ENCODE measurements at places on chromosomes 2 and 18. TPM values are rescaled to one million over a fixed set of nuclear protein-coding genes. Genes with fewer than 3 reads are reported as not detected.

The TUBA4B gene
- not detected for total RNA-seq

The TRAF3IP1 gene
- total RNA-seq = 7.0 TPM

The INPP5D gene
- not detected for total RNA-seq

The EPAS1 gene
- 2.4 TPM for total RNA-seq

The DSC1 gene
- not detected for total RNA-seq

The ASAP2 gene
- total RNA-seq = 20.3 TPM

The NDC80 gene
- 56.7 TPM for total RNA-seq

The CNDP1 gene
- total RNA-seq = not detected

The CASP10 gene
- total RNA-seq = 2.9 TPM

The MC2R gene
- total RNA-seq = not detected

The MC5R gene
- total RNA-seq = not detected

The ARHGEF4 gene
- total RNA-seq = 1.5 TPM

DNA sequence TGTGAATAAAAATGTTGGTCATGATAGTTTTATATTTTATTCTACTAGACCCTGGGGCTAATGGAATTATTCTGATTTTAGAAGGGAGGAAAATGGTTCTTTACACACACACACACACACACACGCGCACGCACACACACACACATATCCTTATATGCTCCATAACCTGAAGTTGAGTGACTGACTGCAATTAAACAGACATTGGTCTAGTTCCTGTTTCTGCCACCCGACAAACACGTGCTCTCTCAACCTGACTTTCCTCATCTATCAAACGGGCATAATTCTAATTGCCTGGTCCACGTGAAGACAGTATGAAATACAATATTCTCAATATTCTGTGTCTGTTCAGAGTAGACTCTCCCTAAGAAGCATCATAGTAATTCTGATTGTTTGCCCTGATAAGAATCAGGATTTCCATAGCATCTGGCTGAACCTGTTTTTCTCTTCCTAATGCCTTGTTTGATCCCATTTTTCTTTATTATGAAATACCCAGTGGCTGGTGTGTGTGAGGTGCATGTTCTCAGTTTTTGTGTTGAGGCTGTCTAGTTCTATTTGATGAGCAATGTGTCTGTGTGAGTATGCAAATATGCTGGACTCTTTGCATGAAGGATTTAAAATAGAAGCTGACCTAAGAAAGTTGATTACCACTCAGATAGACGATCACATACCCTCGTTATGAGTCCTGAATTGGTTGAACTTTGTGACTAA lies 51.0 kb downstream of the SETBP1 start:
- no peak for DNase-seq

GRCh38 chr18:8031496-8031895 lies 464.4 kb downstream of the PTPRM start:
- no peak for DNase-seq

- DNase-seq = peak; percentile 63
Measured at GRCh38 chr2:133674433-133675331, 106.4 kb upstream of the NCKAP5 start.

DNA sequence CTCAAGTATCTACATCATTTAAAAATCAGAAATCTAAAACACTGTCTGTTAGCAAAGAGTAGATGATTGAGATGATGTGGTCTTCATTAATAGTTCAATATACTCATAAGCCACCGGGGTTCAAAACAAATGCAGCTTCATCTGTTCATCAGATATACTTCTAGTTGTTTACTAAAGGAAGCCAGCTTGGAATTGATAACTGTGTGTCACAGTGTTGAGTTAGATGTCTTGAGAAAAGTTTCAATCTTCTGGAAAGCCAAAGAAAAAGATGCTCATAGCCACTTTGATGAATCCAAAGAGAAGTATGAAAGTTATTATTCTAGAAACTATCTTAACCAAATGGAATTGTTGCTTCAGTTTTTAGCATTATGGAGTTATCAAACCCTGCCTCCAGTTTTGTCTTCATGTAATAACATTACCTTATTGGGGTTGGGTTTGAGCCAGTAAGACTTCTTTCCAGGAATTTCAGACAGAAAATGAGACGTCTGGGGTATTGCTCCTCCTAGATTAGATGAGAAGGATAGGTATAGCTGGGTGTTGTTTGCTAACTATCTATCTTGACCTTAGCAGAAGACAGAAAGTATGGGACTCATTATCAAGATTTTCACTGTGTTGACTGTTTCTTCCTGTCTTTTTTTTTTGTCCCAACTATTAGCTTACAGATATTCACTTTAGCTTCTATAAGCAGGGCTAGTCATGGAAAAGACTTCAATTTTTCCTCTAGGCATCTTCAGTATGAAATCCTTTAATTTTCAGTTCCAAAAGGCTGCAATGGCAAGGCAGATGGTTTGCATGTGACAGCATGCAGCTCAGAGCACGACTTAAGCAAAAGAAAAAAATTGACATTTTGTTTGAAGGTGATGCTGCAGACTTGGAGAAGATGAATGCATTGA lies 66.5 kb downstream of the LNPK start:
- no peak for DNase-seq

DNA sequence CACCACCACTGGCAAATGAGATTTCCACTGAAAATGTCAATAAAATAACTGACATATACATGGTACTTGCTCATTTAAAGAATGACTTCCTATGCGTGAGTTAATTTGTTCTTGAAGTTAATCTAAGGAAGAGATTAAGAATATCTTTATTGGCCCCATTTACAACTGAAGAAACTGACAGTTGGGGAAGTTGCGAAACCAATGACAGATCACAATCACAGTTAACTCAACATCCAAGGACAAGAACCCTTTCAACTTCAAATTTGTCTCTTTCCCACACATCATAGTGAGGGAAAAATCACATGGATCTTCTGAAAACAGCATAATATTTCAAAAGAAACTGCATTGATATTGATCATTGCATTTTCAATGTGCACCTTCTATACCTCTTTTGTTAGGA lies 565.4 kb downstream of the IRS1 start:
- no peak for DNase-seq

DNA sequence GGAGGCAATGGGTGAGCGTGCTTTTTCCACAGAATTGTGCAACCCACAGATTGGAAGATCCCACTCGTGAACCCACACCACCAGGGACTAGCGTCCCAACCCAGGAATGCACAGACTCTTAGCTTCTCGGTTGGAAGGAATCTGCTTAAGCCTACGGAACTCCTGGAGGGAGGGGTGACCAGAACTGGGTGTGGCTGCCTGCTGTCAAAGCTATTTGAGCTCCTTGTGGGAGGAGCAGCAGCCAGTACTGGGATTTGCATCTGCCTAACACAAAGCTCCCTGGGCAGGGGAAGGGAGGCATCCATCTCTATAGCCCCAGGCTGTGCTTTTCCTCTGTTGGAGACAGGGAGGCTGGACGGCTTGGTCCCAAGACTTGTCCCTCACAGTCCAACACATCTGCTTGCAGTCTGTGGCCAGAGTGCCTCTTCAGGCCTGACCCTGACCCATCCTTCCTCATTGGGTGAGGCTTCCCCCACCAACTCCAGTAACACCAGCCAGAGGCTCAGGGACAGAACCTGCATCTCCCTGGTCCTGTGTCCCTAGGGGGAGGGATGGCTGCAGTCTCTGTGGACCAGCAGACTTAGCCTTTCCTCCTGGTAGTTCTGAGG lies 27.9 kb downstream of the HNMT start:
- DNase-seq = no peak

DNA sequence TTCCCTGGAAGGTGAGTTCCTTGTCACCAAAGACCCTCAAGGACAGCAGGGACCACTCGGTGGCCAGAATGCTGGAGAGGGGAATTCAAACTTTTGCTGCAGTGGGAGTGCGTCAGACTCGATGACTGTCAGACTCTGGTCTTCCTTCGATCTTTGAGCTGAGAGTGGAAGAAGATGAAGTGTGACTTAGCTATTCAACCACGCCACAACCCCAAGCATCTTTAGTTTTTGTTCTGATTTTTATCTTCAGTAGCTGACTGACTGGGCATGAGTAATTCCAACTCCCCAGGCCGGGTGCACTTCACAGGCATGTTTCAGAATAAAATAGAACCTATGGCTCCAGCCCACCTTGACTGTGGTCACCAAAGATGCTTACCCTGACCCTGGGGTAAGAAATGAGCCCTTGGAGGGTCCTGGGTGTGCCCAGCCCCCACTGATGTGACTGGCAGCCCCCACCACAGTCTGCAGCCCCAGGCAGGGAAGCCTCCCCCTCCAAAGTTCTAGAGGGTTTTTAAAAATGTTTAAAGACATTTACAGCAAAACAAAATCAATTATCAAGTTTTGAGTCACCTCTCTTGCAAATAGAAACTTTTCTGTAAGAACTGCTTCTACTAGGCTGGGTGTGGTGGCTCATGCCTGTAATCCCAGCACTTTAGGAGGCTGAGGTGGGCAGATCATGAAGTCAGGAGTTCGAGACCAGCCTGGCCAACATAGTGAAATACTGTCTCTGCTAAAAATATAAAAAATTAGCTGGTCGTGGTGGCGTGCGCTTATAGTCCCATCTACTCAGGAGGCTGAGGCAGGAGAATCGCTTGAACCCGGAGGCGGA lies 24.9 kb upstream of the YWHAQ start:
- peak; percentile 93 for DNase-seq

- DNase-seq = no peak
Measured at GRCh38 chr2:169087757-169088379, 18.5 kb downstream of the DHRS9 start.

DNA sequence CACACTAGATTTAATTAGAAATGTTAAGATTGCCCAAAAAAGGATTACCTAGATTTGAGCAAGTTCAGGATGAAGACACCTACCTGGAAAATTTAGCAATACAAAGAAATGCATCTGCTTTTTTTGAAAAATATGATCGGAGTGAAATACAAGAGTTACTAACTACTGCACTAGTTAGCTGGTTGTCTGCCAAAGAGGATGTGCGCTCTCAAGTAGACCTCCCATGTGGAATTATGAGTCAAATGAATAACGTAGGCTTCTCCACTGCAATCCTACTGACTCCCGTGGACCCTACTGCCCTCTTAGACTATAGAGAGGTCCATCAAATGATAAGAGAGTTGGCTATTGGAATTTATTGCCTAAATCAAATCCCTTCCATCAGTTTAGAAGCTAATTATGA lies 2.0 kb downstream of the ANKAR start:
- DNase-seq = peak; percentile 21

DNA sequence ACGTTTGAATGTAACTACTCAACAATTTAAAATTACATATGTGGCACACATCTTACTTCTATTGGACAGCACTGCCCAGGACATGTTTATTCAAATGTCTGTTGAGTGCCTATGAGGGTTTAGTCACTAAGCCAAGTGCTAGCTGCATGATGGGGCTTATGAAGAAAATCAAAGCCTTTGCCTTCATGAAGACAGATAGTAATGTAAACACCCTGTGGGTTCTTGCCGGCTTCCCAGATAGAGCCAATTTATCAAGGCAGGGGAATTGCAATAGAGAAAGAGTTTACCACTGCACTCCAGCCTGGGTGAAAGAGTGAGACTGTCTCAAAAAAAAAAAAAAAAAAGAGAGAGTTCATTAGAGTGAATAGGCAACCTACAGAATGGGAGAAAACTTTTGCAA lies 43.7 kb upstream of the NEB start:
- DNase-seq = no peak

GRCh38 chr2:199663157-199663556 lies 187.8 kb downstream of the FTCDNL1 start:
- no peak for DNase-seq

DNA sequence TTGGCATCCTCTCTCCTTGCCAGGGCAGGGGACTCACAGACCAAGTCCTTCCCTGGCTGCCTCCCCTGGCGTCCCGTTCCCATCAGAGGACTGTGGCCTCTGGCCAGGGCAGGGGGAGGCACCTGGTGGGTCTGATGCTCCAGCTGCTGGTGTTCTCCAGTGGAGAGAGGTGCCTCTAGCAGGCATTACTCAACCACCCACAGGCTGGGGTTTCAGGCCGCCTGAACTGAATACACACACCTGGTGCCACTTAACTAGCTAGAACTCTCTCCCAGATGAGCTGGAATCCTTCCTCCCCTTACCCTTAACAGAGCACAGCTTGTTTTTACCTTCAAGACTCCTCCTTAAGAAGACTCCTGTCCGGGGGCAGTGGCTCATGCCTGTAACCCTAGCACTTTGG lies 37.7 kb upstream of the CNGA3 start:
- no peak for DNase-seq

DNA sequence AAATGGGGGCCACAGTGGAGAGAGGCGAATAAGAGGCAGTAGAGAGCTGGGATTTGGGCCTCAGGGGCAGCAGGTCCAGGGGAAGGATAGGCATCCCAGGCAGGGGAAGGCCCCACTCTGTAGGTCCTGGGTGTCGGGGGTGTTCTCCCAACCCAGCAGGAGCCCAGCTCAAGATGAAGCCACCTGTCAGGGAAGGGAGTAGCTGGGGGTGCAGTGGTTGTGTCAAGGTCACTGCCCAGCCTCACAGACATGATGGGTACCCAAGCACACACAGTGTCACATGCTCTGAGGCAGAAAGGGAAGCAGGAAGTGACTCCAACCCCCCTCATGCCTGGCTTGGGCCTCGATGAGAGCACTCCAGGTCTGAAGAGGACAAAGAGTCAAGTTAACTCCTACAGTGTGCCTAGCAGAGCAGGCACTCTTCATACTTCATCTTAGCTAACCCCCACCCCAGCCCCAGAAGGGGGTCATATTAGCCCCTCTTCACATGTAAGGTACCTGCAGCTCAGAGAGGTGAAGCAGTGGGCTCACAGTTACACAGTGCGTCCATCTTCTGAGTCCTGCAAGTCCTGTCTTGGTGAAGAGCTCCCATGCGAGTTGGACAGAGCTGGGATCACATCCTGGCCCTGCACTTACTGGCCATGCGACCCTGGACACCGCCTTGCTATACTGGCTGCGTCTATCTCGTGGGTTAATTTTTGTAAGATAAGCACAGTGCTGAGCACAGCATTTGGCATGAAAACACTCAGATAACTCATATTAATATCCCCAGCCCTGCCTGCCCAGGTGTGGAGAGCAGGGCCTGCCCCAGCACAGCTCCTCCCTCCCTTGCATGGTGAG lies 72.6 kb upstream of the DAPL1 start:
- DNase-seq = no peak

- DNase-seq = peak; percentile 32
Measured at GRCh38 chr18:74139888-74140287, 7.7 kb downstream of the FBXO15 start.

DNA sequence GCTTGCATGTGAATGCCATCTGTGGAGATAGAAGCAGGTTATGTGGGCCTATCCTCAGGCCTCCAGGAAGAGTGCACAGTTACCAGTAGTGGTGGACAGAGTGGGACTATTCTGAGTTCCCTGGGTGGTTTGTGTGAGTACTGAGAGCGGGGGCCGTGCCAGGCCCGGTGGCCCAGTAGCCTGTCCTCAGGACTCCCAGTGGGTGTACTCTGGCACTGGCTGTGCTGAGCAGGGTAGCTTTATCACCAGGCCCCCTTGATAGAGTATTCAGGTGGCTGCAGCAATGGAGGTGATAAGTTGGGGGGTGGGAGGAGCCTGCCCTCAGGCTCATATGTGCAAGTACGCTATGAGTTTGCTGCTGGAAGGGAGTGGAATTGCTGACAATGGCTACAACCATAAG lies 979.0 kb upstream of the PIK3C3 start:
- DNase-seq = no peak
